Brain microvascular endothelial cell (primary cell): ENCODE measurements at places on chromosomes 11 and 22.

- no peak for DNase-seq
Measured at GRCh38 chr11:117510646-117511045, 183.0 kb downstream of the CEP164 start.

DNA sequence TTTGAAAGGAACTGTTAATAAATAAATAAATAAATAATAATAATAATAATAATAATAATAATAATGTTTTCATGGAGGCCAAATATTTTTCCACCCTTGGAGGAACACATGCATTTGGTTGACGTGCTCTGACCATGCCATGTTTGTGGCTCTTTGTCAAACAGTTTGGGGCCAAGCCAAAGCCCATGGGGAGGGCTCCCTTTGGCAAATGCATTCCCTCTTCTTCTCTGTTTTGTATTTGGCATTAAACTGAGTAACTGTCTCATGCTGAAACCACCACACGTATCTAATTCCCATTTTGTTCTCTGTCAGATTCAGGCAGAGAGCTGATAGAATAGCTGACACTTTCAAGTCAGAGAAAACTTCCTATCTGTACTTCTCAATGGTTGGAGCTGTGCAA is 68.6 kb upstream of the PAX6 start:
- DNase-seq, result no peak

- no peak for DNase-seq
Measured at GRCh38 chr11:122157653-122158161, 41.7 kb upstream of the BLID start.

DNA sequence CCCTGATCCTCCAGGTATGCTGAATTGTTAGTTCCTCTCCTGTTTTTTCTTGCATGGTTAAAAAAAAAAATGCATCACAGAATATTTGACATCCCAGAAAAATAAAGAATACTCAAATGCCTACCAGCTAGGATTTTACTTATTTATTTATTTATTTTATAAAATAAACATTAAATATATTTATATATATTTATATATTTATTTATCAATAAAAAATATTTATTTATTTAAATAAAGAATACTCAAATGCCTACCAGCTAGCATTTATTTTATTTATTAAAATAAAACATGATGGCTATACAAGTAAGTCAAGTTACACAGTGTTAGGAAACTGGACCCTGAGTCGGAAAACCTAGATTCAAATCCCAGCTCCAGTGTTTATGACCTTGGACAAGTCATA is 164.1 kb downstream of the NAV2 start:
- no peak for DNase-seq

DNA sequence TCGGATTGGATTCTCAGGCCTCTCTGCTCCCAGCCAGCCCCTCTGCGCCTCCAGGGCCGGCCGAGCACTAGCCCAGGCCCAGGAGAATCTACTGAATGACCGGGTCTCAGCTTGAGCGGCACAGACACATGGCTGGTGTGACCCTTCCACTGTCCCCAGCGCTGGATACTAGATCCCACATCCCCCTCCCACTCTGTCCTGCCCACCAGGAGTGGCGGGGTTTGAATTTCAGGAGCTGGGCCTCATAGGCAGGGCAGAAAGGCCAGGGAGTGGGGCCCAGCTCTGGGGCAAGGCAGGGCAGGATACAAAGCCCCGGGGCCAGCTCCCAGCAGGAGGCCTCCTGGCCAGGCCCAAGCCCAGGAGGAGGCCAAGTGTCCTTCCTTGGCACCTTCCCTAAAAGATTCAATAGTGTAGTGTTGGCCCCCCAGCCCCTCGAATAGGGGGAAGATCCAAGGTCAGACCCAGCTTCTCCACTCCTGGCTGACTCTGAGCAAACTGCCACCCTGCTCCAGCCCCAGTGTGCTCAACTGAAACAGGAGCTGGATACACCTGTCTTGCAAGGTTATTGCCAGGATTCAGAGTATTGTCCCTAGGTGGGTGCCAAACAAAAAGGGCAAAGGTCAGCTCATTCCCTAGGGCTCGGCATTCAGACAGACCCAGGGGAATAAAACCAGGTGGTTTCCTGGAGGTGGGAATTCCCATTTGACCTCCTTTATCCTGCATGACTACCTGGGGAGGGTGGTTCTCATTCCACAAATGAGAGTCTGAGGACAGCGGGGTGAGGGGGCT is 22.5 kb upstream of the TCF20 start:
- DNase-seq, result no peak

GRCh38 chr11:34791780-34792542 is 124.2 kb downstream of the APIP start:
- no peak for DNase-seq

DNA sequence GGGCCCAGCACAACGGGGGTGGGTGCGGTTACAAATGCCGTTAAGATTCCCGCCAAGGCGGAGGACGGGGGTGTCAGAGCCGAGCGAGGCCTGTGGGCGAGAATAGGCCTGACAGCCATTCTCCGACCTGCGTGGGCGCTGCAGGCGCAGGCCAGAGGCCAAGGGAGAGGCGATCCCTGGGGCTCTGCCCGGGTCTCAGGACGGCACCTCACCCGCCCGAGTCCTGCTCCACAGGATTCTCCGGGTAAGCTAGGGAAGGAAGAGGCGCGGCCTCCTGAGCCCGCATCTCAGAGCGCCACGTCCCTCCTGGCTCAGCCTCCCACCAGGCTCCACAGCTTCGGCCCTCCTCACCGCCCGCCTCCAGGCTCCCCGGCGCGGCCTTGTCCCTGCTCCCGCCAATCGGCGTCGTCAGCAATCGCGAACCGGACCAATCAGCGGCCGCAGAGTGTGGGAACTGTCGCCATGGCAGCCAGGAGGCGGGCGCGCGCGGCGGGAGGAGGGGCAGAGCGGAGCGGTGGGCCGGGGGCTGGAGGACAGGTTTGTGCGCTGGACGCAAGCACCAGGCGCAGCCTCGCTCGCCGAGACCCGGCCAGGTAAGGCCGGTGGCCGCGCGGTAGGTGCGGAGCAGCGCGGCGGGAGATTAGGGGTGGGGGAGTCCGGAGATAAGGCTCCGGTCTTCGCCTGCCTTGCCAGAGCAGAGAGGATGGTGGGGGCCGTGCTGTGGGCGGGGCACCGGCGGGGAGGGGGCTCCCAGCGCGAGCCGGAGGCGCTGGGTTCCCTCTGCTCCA is at the start of gene NUCB2:
Gene NUCB2, plus strand, starts transcription at position 504 of the 788 bp plus-strand sequence. CDS start 18,585 bp downstream, outside the sequence.
- peak; percentile 93 for DNase-seq

DNA sequence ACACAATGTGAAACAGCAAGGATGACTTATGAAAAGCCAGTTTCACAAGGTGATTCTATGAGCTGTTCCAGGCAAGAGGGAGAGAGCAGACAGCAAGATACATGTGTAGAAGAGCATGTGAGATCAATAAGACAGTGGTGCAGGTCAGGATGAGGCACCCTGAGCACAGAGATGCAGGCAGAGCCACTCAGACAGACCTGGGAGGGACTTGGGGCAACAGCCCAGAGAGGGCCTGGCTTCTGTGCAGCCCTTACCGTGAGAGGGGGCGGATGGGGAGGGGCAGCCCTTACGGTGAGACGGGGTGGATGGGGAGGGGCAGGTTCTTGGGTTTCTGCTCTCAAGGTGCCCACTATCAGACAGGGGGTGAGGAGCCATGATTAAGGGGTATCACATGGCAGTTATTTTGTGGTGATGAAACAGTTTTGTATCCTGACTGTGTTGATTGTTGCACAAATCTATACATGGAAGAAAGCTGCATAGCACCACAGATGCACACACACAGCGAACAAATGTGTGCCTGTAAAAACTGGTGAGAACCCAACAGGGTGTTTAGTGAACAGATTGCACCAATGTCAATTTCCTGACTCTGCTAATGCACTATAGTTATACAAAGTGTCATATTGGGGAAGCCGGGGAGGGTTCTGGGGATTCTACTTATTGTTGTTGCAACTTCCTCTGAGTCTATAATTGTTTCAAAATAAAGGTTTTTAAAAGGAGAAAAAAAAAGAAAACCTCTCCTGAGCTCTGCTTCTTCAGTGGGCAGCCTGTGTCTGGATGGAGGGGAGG is 5.2 kb upstream of the C22orf42 start:
- no peak for DNase-seq

- DNase-seq, result no peak
Measured at GRCh38 chr11:31932879-31933278, 121.8 kb upstream of the PAX6 start.

DNA sequence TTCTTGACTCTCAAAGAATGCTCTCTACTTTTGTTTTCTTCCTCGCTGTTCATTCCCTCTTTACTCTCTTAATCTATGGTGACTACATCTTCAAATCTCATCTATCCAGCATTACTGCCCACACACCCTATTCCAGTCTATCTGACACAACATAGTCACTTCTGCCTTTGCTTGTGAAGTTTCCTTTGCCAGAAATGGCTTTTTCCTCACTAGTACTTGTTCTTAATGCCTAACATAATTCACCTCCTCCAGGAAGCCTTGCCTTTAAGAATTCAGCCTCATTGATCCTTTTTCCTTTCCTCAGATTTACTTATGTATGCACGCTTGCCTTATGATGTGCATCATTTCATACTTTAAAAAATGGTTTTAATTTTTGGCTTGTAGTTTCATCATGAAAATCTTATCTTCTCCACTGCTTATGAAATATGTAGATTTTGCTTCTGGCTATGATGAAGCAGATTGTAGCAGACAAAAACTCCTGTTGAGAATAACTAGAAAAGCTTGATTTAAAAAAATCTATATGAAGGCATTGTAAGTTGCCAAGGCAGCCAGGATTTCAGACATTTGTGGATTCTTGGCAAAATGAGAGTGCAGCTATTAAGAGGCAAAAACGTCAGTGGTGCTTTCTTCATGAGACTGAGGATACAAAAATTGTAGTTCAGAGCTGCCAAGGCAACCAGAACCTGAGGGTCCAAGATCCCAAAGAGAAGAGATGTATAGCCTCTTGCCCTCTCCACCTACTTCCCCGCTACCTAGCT is 31.8 kb downstream of the RNF169 start:
- no peak for DNase-seq

DNA sequence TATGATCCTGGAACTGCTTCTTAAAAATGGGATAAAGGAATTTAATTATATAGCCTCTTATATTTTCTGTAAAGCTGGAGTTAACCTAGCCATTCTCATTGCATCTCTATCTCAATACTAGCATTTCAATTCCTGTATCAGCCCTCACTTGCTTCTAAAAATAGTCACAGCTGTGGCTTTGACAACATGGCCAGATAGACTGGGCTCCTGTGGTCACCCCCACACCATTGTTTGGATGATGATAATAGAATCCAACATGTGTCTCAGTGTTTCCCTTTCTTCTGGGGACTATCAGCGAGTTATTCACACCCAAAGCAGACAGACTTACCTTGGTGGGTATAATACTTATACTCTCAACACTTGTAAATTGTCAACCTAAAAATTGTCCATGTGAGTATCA is 6.9 kb downstream of the VWA5A start:
- no peak for DNase-seq

- no peak for DNase-seq
Measured at GRCh38 chr11:574632-575312, 1.5 kb upstream of the PHRF1 start.

DNA sequence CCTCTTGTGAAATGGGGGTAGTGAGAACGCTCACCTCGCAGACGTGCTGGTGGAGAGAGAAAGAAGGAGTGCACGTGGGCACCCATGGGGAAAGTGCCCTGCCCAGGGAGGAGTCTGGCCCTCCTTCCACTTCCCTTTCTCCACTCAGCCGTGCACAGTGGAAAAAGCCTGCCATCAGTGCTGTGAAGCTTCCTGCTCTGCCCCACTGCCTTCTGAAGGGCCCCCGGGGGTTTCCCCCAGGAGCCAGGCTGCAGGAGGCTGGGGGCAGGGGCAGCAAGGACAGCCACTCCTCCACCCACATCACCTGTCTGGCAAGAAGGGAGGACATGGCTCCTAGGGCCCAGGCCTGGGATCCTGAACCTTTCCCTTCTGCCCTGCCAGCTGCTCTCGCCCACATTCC is 7.6 kb downstream of the TP53I11 start:
- DNase-seq, result no peak

GRCh38 chr11:19268909-19269308 is 28.2 kb upstream of the E2F8 start:
- DNase-seq, result no peak

GRCh38 chr22:37731804-37732471 is 35.1 kb downstream of the TRIOBP start:
- DNase-seq, result no peak

DNA sequence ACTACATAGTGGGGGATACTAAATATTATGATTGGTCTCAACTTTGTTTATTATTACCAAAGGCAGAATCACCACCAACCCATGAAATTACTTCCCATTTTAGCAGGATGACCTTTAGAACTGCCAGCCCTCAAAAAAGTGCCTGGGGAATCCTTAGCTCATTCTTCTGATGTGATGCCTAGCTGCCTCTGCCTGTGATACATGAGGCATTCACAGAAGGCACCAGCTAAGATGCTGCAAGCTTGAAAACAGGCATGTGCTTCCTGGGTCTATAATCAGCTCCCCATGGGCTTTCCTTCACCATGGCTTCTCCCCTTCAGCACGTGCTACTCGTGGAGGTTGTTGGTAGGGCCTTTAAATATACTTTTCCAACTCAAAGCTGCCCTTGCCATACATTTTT is 50.4 kb upstream of the ARHGAP20 start:
- no peak for DNase-seq

DNA sequence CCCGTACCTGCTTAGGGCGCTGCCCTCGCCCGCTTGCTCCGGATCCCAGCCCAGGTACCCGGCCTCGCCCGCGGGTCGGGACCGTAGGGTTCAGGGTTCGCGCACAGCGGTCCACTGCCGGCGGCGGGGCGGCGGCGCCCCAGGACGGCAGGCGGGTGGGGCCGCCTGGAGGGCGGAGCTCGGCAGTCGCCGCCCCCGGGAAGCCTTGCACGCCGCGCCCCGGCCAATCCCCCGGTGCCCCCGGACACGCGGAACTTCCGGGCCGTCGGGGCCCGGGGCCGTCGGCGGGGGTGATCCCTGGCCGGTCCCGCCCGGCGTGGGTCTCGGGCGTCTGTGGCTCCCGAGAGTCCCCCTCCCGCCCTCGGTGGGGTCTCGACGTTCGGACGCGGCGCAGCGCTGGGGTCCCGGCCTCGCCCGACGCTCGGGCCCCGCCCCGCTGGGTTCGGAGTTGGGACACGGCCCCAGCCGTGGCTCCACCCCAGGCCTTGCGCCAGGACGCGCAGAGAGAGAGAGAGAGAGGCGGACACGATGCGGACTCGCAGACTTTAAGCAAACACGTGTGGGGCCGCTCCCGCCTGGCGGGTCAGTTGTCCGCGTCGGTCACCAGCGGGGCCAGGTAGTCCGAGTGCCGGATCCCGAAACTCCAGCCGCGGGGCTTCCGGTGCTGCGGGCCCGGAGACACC is at the start of gene TYMP:
Gene TYMP, minus strand, starts transcription at position 116 of the 683 bp plus-strand sequence. CDS start 303 bp downstream, outside the sequence.
- peak; percentile 49 for DNase-seq

- no peak for DNase-seq
Measured at GRCh38 chr11:75939992-75940391, 125.0 kb downstream of the UVRAG start.

DNA sequence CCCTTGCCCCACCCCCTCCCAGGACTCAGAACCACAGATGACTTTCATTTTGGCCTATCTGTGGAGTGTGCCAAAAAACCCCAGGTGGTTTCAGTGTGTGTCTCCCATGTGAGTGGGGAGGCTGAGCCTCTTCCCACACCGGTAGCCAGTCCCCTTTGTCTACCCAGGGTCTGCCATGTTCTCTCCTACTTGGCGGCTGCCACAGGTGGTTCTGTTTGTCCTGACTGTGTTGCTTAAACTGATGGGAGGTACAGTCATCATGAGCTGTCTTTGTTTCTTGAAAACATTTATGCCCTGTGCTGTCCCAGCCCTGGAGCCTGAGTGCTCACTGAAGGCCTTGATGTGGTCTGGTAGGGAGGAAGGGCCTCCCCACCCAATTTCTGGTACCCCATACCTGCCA is 39.7 kb upstream of the SUSD2 start:
- no peak for DNase-seq
